ENCODE measurements at places on chromosomes 1 and 21. TPM values are rescaled to one million over a fixed set of nuclear protein-coding genes. Genes with fewer than 3 reads are reported as not detected.

- no peak for DNase-seq
Measured at GRCh38 chr1:56638248-56638647, 6.9 kb upstream of the PRKAA2 start.

SH2D1B gene
- total RNA-seq: 19.5 TPM

GRCh38 chr1:180540697-180541594 lies 17.8 kb upstream of the OVAAL start:
- no peak for DNase-seq

GRCh38 chr1:16092097-16092922 lies 18.9 kb upstream of the FAM131C start:
- DNase-seq: no peak

KCNQ4 gene
- 0.24 TPM for total RNA-seq

KLF17 gene
- total RNA-seq: not detected

Data from natural killer cell treated with Interleukin-12 subunit alpha and Interleukin-12 subunit beta and Interleukin-15 and Interleukin-18, amount 100 ng/mL, for 72 hours (primary cell).